Natural killer cell treated with Interleukin-12 subunit alpha and Interleukin-12 subunit beta and Interleukin-15 and Interleukin-18, amount 100 ng/mL, for 72 hours (primary cell): ENCODE measurements at places on chromosomes 12 and 14. TPM values are rescaled to one million over a fixed set of nuclear protein-coding genes. Genes with fewer than 3 reads are reported as not detected.

The CIROP gene
- total RNA-seq: not detected

The TMEM132D gene
- total RNA-seq: not detected

The ISCA2 gene
- 20.6 TPM for total RNA-seq

The ENDOU gene
- total RNA-seq: not detected

The KRT3 gene
- not detected for total RNA-seq
